ENCODE measurements at places on chromosomes 12 and 14.

DNA sequence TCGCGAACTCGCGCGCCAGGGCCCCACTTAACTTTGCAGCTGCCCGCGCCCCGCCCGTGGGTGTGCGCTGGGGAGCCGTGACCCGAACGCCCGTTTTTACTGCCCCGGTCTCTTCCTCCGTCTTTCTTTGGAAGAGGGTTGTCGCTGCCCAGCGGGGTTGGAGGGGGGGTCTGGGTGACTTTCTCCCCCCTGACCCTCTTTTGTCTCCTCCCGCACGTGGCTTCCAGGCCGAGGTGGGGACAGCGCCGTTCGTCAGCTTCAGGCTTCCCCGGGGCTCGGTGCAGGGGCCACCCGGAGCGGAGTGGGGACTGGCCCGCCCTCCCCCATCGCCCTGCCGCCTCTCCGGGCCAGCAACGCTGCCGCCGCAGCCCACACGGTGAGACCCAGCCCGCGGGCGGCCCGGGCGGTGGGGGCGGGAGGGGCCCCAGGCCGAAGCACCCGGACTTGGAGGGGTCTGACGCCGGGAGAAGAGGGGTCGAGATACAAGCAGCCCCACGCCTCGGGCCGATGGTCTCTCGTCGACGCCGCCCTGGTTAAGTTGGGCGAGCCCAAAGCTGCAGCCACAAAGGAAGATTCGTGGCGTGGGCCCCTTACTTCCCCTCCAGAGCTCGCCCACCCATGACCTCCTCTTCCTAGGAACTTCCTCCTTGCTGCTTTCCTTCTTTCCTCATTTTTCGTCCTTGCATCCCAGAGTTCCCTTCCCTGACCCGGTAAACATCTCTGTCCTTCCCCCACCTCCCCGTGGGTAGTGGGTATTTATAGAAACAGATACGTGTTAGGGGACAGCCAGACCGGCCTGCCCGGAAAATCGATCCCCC, 1.2 kb downstream of the DYRK2 start:
- DNase-seq: no peak

DNA sequence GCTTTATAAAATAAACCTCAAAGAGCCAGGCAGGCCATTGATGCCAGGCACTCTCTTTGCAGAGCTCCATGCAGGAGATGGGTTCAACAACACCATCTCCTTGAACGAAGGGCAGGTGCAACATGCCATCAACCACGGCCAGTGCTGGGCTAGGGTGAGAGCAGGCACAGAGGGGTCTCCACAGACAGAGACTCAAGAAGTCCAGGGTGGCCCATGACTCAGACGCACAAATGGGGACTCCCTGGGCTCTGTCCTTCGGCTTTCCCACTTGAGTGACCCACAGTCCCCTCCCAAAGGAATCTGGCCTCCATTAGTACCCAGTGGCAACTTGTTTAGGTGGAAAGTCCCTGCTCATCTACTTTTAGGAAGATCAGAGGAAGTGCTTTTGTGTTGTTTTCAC, 124.4 kb upstream of the PZP start:
- DNase-seq: no peak

GRCh38 chr12:52187206-52187605, 4.6 kb downstream of the KRT80 start:
- no peak for DNase-seq

- DNase-seq: peak; percentile 59
These were observed 36.8 kb upstream of the TUBA1A start for GRCh38 chr12:49225576-49226166.

GRCh38 chr14:50062438-50063085, 53.8 kb downstream of the VCPKMT start:
- DNase-seq: peak; percentile 80

- no peak for DNase-seq
These were observed 34.6 kb upstream of the PYGL start for GRCh38 chr14:50978888-50979287.

DNA sequence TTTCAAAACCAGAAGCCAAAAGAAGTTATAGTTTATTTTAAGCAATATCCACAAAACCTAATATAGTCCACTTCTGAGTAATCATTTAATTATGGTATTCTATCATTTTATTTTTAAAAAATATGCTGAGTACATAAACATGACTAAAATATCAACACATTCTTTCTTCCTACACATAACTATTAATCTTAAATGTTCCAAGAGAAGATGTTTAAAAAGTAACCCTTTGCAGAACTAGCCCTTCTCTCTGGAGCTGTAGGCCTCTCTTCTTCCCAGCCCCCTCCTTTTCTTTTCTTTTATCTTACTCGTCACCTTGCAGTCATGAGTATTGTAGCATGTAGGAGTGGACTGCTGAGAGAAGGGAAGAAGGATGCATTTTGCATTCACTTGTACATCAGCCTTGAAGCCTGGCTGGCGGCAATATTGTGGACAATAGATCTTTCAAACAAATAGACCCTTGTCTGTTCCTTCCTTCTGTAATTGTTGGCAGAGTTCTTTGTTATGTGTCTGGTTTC, 941.9 kb downstream of the NRXN3 start:
- DNase-seq: peak; percentile 44

DNA sequence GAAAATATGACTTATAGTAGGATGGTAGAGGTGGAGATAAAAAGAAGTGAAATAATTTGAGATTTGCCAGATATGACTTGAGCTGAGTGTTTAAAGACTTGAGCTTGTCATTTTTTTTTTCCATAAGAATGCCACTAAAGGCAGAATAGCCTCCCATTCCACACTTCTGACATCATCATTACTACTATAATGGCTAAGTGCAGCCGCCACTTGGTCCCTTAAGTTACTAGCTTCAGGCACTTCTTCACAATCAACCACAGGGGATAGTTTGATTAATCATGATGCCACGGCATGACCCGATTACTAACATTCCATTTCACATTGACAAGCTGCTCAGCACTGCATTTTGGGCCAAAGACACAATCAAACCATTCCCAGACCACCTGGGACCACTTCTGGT, 127.9 kb downstream of the EFCAB11 start:
- DNase-seq: peak; percentile 43

GRCh38 chr14:75469606-75470237, 41.9 kb downstream of the JDP2 start:
- no peak for DNase-seq

- no peak for DNase-seq
These were observed 35.8 kb downstream of the FBXO34 start for GRCh38 chr14:55306938-55307589.

DNA sequence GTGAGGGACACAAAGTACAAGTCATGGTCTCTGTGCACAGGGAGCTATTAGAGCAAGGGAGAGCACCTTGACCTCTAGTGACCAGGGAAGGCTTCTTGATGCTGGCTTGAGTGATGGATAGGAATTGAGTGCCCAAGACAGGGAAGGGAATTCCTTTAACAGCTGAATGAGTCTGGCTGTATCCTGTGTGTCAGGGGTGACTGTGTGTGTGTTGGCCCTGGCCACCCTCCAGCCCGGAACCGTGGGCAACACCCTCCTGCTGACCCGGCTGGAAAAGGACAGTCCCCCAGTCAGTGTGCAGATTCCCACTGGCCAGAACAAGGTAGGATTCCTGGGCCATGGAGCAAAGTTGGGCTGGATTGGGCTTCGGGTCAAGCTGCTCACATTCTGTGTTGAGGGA, 5.5 kb upstream of the PFDN5 start:
- DNase-seq: peak; percentile 12

DNA sequence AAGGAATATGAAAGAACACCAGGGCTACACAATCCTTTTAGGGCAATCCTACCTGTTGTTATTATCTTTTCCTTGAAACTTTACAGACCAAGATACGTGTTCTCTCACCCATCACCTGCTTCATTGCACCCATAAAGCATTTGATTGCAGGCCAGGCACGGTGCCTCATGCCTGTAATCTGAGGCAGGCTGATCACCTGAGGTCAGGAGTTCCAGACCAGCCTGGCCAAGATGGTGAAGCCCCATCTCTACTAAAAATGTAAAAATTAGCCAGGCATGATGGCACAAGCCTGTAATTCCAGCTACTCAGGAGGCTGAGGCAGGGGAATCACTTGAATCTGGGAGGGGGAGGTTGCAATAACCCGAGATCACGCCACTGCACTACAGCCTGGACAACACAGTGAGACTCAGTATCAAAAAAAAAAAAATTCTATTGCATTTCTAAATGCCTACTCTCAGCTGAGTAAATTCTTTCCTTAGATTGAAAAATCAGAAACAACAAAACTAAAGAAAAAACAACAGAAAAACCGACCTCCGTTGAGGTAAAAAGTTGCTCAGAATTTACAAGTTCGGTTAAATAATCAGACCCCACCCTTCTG, 183.7 kb upstream of the TMEM132C start:
- DNase-seq: no peak

DNA sequence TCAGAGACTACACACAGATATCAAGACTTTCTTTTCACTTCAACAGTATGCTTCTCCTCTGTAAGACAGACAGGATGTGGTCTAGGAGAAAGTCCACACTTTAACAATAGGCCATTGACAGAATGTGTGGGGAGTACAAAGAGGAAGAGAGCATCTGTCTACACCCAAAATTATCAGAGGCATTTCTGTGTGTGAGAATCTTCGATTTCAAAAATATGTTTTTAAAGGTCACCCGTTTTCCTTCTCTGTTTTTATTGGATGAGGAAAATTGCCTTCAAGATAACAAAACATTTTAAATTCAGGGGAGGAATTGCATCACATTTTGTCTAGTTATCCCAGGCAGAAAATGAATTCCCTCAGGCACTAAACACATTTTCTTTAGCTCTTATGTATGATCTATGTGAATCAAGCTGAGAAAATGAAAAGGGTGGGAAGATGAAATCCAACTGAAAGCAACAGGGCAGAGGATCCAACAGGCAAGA, 16.4 kb downstream of the NAV3 start:
- peak; percentile 47 for DNase-seq

DNA sequence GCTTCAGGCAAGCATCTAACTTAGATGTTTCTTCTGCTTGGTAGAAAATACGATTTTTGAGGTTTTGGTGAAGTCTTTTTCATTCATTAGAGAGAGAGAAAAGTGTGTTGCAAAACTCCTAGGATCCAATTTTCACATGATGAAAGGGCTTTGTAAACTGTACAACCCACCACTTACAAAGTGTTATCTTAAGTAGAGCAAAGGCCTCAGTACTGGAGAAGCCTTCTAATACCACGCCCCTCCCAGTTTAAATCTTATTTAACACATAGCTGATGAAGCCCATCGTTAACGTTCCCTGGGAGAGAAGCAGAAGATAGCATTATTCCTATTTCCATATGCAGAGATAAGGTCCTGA, 869 bp downstream of the APOLD1 start:
- no peak for DNase-seq

DNA sequence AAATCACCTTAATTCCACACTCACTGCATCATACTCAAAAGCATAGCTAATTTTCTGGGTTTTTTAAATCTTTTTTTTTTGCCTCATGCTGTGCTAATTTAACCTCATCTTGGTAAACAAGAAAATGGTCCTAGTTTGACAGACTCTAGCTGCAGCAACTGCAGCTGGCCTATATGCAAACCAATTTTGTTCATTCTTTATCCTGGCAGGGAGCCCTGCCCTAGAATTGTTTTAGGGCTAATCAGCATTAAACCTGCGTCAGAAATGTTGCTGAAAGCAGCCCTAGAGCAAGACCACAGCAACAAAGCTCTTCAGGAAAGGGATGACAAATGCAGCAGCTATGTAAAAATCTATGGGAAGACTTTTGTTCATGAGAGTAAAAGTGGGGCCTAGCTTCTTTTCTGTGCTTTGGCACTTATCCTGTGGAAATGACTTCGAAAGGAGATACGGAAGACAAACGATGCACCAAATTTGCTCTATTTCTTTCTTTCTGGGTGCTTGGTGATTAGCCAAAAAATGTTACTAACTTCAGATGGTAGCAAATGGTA, 72.2 kb downstream of the DENND5B start:
- DNase-seq: peak; percentile 100

Data from astrocyte (in vitro differentiated cells and primary cell).